HCT116 (cell line): ENCODE measurements at places on chromosomes 2 and 18. TPM values are rescaled to one million over a fixed set of nuclear protein-coding genes. Genes with fewer than 3 reads are reported as not detected.

DNA sequence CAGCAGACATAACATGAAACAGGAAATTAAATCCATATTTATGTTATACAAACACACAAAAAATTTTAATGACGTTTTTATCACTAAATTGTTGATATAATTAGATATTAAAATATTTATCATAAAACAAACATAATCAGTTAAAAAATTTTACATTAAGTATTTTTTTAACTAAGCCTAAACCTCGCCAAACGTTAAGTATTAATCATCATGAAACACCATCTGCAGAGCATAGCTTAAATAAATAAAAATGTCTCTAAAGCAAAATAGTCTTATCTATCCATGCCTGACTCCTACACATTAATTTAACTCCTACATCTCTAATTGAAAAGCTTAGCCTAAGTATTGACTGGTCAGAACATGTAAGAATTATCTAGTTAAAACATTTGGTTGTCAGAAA, 271.6 kb upstream of the RND3 start:
- no peak overlapping the region for H3K4me3 ChIP-seq
- no peaks in the 10 kb centered on the region for H3K27me3 ChIP-seq
- no peaks in the 10 kb centered on the region for H3K4me1 ChIP-seq
- DNase-seq = no peak
- H3K27ac ChIP-seq = no peak overlapping the region

GRCh38 chr2:26621469-26622199, 19.5 kb downstream of the CIB4 start:
- H3K4me1 ChIP-seq = no peaks in the 10 kb centered on the region
- no peak overlapping the region for H3K27ac ChIP-seq
- H3K36me3 ChIP-seq = no peaks in the 10 kb centered on the region
- H3K27me3 ChIP-seq = peaks cover 6% of the 10 kb centered on the region; the same call in 1 of the 2 replicates

GRCh38 chr2:235863414-235863813, 304.8 kb downstream of the GBX2 start:
- DNase-seq = no peak
- no peaks in the 10 kb centered on the region for H3K36me3 ChIP-seq
- no peaks in the 10 kb centered on the region for H3K27me3 ChIP-seq
- no peak overlapping the region for H3K27ac ChIP-seq
- no peak overlapping the region for H3K4me3 ChIP-seq
- no peaks in the 10 kb centered on the region for H3K4me1 ChIP-seq

DNA sequence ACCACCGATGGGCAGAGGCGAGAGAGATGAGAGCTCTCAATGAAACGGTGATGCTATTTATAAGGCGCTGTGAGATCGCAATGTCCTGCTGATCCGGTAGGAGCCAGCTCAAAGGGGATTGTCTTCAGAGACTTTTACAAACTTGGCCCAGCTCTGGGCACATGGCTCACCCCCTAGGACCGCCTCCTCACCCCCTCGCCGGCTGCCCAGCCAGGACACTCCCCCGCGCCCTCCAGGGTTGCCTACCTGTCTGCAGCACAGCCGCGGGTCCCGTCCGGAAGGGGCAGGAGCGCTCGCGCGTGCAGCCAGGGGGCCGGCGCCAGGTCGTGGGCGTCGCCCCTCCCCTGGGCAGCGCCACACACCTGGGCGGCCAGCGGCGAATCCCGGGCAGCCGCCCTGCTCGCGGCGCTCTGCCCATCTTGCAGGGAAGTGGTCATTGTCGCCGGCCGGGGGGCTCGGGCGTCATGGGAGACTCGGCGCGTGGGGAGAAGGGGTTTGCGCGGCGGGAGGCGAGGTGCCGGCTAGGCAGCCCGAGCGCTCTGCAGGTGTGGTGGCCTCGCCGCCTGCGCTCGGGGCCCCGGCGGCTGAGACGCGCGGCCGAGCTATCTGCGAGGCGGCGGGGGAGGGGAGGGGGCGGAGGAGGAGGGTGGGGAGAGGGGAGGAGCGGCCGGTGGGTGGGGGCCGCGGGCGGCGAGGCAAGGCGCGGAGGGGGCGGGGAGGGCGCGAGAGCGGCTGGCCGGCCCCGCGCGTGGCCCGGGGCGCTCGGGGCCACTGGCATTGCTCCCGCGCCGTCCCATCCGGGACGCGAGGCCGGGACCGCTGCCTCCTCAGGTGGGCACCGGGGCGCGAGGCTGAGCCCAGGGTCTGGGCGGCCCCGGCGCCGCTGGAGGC, at the start of gene GRB14:
GRB14 (minus strand) TSS at position 610 of the 891 bp plus-strand sequence; CDS start at position 437, 173 bp downstream.
- peak; percentile 28 for DNase-seq
- no peaks in the 10 kb centered on the region for H3K27me3 ChIP-seq
- H3K27ac ChIP-seq = peak within 1 kb of the TSS; percentile 53
- no peaks in the 10 kb centered on the region for H3K36me3 ChIP-seq

DNA sequence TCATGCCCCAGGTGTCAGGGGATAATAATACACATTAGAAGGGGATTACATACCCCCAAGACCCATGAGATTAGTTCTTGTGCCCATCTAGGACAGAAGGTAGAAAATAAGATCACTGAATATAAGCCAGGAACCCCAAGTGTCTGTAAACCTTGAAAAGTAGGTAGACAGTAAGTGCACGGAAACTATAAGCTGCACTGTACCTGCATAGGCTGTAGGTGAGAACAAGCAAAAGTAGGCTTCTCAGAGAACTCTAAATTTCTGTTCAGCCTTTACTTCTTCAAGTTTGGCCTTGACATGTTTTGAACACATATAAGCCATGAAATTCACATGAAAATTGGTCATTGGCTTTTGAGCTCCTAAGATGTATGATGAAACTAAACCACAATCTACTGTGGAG, 113.0 kb upstream of the FSIP2 start:
- no peak overlapping the region for H3K4me3 ChIP-seq
- H3K27ac ChIP-seq = no peak overlapping the region
- no peaks in the 10 kb centered on the region for H3K27me3 ChIP-seq

- no peaks in the 10 kb centered on the region for H3K36me3 ChIP-seq
- no peaks in the 10 kb centered on the region for H3K4me1 ChIP-seq
- H3K27ac ChIP-seq = no peak overlapping the region
- no peak for DNase-seq
- no peak overlapping the region for H3K4me3 ChIP-seq
- H3K27me3 ChIP-seq = no peaks in the 10 kb centered on the region
These were observed 360.3 kb downstream of the LRRTM1 start for GRCh38 chr2:79944205-79944604.

- H3K27me3 ChIP-seq = no peaks in the 10 kb centered on the region
- H3K36me3 ChIP-seq = no peaks in the 10 kb centered on the region
- no peak overlapping the region for H3K27ac ChIP-seq
- DNase-seq = no peak
- H3K4me3 ChIP-seq = no peak overlapping the region
These were observed 80.9 kb downstream of the PTRHD1 start for GRCh38 chr2:24712296-24712695.

- H3K27ac ChIP-seq = no peak overlapping the region
- no peaks in the 10 kb centered on the region for H3K4me1 ChIP-seq
- no peak overlapping the region for H3K4me3 ChIP-seq
- H3K27me3 ChIP-seq = no peaks in the 10 kb centered on the region
These were observed 118.8 kb downstream of the MGAT5 start for GRCh38 chr2:134372611-134373131.

DNA sequence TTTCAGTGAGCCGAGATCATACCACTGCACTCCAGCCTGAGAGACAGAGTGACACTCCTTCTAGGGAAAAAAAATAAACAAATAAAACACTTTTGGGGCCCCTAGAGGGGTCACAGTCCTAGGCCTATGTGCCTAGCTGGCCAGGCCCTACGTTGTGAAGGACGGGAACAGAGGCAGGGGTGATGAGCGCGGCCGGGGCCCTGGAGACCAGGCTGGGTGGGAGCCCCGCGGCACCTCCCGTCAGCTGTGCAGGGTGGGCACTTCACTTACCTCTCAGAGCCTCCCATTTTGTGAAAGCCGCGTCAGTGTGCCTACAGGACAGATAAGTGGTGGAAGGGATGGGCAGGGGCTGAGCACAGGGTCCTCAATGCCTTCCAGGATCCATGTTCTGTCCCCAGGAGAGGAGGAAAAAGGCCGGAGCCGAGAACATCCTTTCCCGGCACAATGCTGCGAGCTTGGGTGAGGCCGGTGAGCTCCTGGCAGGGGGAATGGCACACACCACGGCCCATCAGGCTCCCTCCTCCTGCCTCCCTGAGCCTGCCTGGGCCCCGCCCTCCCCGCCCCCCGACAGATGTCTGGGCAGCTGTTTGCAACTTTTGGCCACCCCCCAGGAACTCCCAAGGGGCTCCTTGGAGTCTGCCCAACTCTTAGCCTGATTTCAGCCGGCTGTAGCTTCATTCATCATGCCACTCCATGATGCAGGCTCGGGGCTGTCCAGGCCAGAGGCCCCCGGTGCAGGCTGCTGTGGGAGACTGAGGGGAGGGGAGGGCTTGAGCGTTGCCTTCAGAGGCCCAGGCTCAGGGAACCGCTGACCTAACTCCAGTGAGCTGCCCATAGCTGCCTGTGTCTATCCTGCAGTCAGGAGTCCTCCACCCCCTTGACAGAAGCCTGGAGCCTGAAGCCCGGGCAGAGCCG, 196.5 kb downstream of the TFCP2L1 start:
- no peak for DNase-seq
- H3K27me3 ChIP-seq = no peaks in the 10 kb centered on the region
- H3K4me3 ChIP-seq = no peak overlapping the region
- H3K27ac ChIP-seq = no peak overlapping the region
- no peaks in the 10 kb centered on the region for H3K36me3 ChIP-seq

DNA sequence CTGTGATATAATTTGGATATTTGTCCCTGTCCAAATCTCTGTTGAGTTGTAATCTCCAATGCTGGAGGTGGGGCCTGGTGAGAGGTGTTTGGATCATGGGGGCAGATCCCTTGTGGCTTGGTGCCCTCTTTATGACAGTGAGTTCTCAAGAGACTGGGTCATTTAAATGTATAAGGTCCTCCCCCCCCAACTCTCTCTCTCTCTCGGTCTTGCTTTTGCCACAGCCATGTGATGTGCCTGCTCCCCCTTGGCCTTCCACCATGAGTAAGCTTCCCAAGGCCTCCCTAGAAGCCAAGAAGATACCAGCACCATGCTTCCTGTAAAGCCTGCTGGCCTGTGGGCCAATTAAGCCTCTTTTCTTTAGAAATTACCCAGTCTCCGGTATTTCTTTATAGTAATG, 58.6 kb downstream of the FN1 start:
- no peak for DNase-seq
- no peaks in the 10 kb centered on the region for H3K27me3 ChIP-seq
- H3K4me1 ChIP-seq = no peaks in the 10 kb centered on the region
- no peaks in the 10 kb centered on the region for H3K36me3 ChIP-seq
- H3K4me3 ChIP-seq = no peak overlapping the region
- no peak overlapping the region for H3K27ac ChIP-seq

DNA sequence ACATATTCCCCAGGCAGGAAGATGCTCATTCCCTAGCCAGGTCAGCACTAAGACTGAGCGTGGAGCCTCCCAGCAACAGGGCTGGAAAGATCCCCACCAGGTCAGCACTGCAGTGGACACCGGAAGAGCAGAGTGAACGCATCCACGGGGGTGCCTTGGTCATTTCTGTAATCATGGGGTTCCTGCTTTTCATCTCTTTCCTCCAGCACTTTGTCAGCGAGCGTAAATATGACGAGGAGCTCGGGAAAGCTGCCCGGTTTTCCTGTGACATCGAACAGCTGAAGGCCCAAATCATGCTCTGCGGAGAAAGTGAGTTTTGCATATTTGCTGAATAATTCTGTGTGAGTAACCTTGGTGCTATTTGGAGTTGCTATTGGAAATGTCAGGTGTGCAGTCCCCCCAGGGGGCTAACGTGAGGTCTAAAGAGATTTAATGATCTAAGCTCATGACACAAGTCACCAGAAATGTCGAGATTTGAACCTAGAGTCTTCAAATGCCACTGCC, 40.1 kb downstream of the KCTD18 start:
- H3K27ac ChIP-seq = no peak overlapping the region
- DNase-seq = no peak
- no peaks in the 10 kb centered on the region for H3K27me3 ChIP-seq
- H3K36me3 ChIP-seq = peaks cover 11% of the 10 kb centered on the region; the same call in 1 of the 2 replicates
- no peak overlapping the region for H3K4me3 ChIP-seq

- H3K4me1 ChIP-seq = peaks cover 21% of the 10 kb centered on the region
- no peak for DNase-seq
- H3K27me3 ChIP-seq = no peaks in the 10 kb centered on the region
- H3K36me3 ChIP-seq = no peaks in the 10 kb centered on the region; the same call in none of the 2 replicates
These were observed 6.8 kb downstream of the HS6ST1 start for GRCh38 chr2:128311755-128312341.

GRCh38 chr2:230925443-230925878, 419 bp upstream of the GPR55 start:
- H3K4me3 ChIP-seq = no peak overlapping the region
- no peaks in the 10 kb centered on the region for H3K36me3 ChIP-seq
- no peak overlapping the region for H3K27ac ChIP-seq
- DNase-seq = no peak

SRD5A2 gene
- total RNA-seq = not detected

TOGARAM2 gene
- 0.76 TPM for total RNA-seq

NT5DC4 gene
- 0.22 TPM for total RNA-seq

MATN3 gene
- not detected for total RNA-seq

SP140 gene
- total RNA-seq = 2.6 TPM

STARD6 gene
- not detected for total RNA-seq

SERPINE2 gene
- total RNA-seq = 93.3 TPM

EEF1B2 gene
- 985 TPM for total RNA-seq

UGT1A8 gene
- not detected for total RNA-seq

ABCB6 gene
- 24.5 TPM for total RNA-seq
